ENCODE measurements at places on chromosomes 6 and 20.

DNA sequence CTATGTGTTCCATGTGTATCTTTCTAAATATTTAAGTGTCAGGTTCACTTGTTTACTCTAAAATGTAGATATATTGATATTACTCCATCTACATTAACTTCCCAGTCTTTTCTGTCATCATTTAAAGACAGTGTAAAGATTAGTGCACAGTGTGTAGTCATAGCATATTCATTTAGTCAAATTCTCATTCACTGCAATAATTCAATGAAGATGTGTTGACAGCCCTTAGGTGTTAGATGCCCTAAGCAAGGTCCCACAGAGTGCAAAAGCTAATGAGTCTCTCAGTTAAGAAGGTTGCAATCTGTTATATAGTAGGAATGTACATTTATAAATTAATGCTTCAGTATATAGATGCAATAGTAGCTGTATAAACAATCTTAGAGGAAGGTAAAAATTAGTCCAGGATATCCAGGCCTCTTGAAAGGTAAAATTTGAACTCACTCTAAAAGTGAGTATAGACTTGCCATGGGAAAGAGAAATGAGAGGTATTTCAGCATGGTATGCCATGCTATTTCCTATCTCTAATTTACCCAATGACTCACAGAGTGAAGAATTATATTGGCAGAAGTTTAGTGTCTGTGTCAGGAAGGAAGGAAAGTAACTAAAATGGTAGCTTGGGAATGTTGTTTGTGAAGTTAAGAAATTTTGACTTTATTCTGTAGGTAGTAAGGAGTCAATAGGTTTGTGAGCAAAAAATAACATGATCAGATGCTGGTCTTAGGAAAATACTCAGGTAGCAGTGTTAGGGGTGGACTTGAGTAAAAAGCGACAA, 969.9 kb upstream of the CITED2 start:
- DNase-seq = peak; percentile 75

- peak; percentile 55 for DNase-seq
Observed at GRCh38 chr20:24993337-24994185, 1.0 kb upstream of the APMAP start.

GRCh38 chr6:95959261-95959660, 56.5 kb upstream of the FUT9 start:
- DNase-seq = no peak

GRCh38 chr20:58584881-58585752, 66.0 kb upstream of the STX16 start:
- peak; percentile 36 for DNase-seq

DNA sequence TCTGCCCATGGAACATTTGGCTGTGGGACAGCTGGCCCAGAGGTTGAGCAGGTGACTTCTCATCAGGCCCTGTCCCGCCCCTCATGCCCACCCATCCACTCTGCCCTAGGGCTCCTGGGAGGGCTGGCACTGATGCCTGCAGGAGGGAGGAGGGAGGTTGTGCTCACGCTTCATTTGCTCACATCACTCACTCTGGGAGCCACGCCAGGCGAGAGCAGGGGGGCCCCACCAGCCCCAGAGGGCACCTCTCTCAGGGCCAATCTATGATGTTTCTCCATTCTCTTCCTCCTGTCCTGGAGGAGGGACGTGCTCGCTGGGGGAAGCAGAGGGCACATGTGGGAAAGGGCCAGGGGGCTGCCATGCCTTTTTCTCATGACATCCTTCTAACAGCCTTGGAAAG, 10.9 kb upstream of the GLP1R start:
- DNase-seq = no peak

DNA sequence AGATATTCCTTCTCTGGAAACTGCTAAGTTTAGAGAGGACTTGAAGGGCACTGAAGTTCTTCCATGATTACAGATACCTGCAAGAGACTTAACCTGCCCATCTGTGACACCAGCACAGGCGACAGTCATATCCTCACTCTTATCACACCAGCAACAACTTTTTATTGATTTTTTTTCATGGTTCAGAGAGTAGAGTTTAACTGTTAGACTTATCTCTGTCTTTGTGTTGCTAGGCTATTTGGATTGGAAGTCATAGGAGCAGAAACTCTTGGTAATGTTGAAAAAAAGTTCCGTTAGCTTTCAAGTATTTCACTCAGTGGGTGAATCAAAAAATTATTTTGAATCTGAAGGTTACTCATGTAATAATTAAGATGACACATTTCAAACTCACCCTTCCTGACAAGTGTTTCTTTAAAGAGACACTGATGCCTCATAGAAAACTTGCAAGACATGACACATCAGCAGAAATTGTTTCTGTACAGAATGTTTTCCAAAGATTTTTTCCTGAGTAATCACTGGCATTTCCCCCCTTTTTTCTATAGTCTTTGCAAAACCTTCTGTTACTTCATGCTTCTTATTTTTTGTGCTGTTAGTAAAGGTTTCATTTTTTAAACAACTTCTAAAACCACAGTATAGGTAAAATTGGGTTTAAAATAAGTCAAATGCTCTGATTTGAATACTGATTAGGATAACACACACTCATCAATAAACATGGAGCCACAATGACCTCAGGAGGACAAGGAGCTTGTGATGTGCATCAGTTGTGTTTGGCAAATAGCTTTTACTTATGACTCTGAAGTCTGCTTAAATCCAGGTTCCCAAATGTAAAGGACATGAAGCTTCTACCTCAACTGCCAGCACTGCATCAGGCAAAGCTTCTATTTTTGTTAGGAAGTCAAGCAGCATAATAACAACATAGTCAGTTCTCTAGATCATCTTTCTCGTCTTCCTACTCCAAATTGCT, 252.9 kb upstream of the MAN1A1 start:
- DNase-seq = peak; percentile 83

GRCh38 chr20:64101731-64102621, 5.4 kb downstream of the NPBWR2 start:
- DNase-seq = no peak

DNA sequence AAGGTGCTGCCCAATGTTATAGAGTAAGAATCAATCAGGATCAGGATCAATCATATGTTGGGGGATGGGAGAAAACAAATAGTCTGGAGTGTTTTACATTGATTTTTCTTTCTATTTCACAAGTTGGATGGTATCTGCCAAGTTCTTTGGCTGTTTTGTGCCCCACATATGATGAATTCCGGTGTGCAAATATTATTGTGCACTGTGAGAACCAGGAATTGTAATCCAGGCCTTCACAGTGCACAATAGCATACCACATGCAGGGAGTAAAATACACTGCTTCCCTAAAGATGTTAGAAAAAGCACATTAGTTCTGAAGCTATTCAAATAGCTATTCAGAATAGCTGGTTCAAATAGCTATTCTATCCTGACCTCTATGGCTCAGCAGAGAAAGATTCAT, 133.7 kb downstream of the LCA5 start:
- DNase-seq = no peak

GRCh38 chr6:162154001-162154400, 573.6 kb downstream of the PRKN start:
- DNase-seq = no peak

- DNase-seq = no peak
Observed at GRCh38 chr20:23155141-23155590, 69.0 kb upstream of the CD93 start.
